ENCODE measurements at places on chromosomes 13 and 19.
A peak's percentile ranks its signal among the peaks of the same experiment; 100 is the strongest.

DNA sequence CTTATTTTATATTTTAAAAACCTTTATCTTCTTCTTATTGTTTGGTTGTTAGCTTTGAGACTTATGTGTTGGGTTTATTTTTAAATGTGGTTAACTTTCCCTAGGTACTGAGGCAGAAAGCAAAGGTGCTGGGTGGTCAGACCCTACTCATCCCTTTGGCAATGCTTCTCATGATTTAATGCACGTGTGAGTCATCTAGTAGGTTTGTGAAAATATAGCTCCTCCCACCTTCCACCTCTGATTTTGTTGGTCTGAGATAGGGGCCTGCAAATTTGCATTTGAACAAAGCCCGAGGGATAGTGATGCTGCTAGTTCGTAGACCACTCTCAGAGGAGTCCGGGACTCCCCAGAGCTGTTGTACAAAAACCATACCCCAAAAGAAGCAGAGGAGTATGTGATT is 771.3 kb upstream of the ARGLU1 start:
- H3K27me3 ChIP-seq = no peaks in the 10 kb centered on the region
- DNase-seq = no peak
- H3K4me1 ChIP-seq = no peaks in the 10 kb centered on the region
- H3K27ac ChIP-seq = no peak overlapping the region

GRCh38 chr13:61086087-61086486 is 329.6 kb downstream of the PCDH20 start:
- no peak overlapping the region for H3K27ac ChIP-seq
- no peaks in the 10 kb centered on the region for H3K27me3 ChIP-seq
- no peak for DNase-seq
- no peak overlapping the region for H3K4me3 ChIP-seq
- H3K36me3 ChIP-seq = no peaks in the 10 kb centered on the region

GRCh38 chr13:95552539-95553441 is at the start of gene CLDN10:
TSS of gene CLDN10 (plus strand) at chr13:95552720. CDS start at chr13:95552754, 34 bp downstream.
- DNase-seq = no peak
- no peaks in the 10 kb centered on the region for H3K4me1 ChIP-seq
- H3K27me3 ChIP-seq = peaks cover 12% of the 10 kb centered on the region
- no peak within 1 kb of the TSS for H3K27ac ChIP-seq

- H3K36me3 ChIP-seq = no peaks in the 10 kb centered on the region
- no peak for DNase-seq
- H3K4me1 ChIP-seq = peaks cover 3% of the 10 kb centered on the region
- H3K4me3 ChIP-seq = no peak overlapping the region
- H3K27me3 ChIP-seq = no peaks in the 10 kb centered on the region
Observed at GRCh38 chr19:10882108-10882457, 10.7 kb downstream of the CARM1 start.

DNA sequence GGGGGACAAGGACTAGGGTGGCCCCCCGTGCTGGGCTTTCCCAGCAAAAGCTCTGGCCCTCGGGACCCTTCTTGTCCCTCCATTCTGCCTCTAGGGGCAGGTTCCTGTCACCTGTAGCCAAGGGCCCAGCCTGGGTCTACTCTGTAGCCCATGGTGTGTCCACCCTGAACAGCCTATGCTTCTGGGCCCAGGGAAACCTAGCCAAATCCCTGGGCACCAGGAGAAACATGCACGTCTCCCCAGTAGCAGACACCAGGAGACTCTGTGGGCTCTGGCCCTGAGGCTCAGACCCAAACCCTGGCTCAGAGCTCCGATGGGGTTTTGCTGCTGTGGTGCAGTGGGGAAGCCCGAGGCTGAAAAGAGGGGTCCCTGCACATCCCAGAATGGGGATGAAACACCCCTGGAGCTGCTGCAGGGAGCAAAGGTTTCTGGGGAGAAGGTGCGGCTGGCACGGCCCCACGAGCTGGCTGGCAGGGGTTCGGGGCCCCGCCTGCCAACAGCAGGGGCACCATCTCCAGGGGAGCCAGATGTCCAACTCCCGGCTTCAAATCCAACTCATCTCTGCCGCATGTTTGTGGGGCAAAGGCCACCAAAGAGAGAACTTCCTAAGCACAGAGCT is 18.2 kb downstream of the CEBPG start:
- no peaks in the 10 kb centered on the region for H3K27me3 ChIP-seq
- H3K27ac ChIP-seq = no peak overlapping the region
- peaks cover 9% of the 10 kb centered on the region for H3K36me3 ChIP-seq

- H3K4me3 ChIP-seq = peak within 1 kb of the TSS; percentile 29
- no peaks in the 10 kb centered on the region for H3K36me3 ChIP-seq
- no peaks in the 10 kb centered on the region for H3K4me1 ChIP-seq
- H3K27me3 ChIP-seq = peaks cover 23% of the 10 kb centered on the region
Observed at GRCh38 chr13:35475960-35476943, at the start of gene MAB21L1. TSS of gene MAB21L1 (minus strand) at chr13:35476689. CDS start at chr13:35476138, 551 bp downstream.

DNA sequence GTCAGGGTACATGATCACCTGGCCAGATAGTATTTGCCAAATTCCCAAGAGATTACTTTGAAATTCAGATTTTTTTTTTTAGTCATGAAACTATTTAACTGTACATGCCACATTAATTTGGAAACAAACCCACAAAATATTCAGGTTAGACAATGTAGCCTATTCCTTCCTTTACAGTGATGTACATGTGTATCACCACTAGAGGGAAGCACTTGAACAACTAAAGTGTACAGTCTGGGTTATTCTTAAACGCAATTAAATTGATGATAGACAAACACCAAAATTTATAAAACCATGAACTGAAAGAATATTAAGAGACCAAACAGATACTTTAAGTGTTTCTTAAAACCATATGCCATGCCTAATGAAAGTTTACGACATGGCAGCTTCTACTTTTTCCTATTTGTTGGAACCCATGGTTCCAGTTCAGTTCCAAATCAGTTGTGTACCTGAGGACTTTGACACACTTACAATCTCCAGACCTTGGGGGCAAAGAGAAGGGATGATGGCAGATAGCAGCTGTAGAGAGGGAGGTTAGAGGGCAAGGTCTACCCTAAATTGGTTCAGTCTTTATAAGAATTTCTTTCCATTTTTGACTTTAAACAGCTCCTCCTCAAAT is 52.8 kb downstream of the TNFSF13B start:
- no peaks in the 10 kb centered on the region for H3K4me1 ChIP-seq
- no peak overlapping the region for H3K27ac ChIP-seq
- DNase-seq = no peak
- no peaks in the 10 kb centered on the region for H3K36me3 ChIP-seq
- H3K27me3 ChIP-seq = no peaks in the 10 kb centered on the region
- H3K4me3 ChIP-seq = no peak overlapping the region

- DNase-seq = no peak
- no peak overlapping the region for H3K27ac ChIP-seq
- H3K4me1 ChIP-seq = no peaks in the 10 kb centered on the region
- no peaks in the 10 kb centered on the region for H3K36me3 ChIP-seq
- no peak overlapping the region for H3K4me3 ChIP-seq
- peaks cover 4% of the 10 kb centered on the region for H3K27me3 ChIP-seq
Observed at GRCh38 chr13:111468037-111468959, 147.9 kb downstream of the TEX29 start.

GRCh38 chr13:69793783-69794453 is 313.7 kb upstream of the ATXN8OS start:
- DNase-seq = no peak
- H3K4me3 ChIP-seq = no peak overlapping the region
- H3K27me3 ChIP-seq = no peaks in the 10 kb centered on the region
- no peaks in the 10 kb centered on the region for H3K4me1 ChIP-seq
- no peaks in the 10 kb centered on the region for H3K36me3 ChIP-seq
- H3K27ac ChIP-seq = no peak overlapping the region

DNA sequence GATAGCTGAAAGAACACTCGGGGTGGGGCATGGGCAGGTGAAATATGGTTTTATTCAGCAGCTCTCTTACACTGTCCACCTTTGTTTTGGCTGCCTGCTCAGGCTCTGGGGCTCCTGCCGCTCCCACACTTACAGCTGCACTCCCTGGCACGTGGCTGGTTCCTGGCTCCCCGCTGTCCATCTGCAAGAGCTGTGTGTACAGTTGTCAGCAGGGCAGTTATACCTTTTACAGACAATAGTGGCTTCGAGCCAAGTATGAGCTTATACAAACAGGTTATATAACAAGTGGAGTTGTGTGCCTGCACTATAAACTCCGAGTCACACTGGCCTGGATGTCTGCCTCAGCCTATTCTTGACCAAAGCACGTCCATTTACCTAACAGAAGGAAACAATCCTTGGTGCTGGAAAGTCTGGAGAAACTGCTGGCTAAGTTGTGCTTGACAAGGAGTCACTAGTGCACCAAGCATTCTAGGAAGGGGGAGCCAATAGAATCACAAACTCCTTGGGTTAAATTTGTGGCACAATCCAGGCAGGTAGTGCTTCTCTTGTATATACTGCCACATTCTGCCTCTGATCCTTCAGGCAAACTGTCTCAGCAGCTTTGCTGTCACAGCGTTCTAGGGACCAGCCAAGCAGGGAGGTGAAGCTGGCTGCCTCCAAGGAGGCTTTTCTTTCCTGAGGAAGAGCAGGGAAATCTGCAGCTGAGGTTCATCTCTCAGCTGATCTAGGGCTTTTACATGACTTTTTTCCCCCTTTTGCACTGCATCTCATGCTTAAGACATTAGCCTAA is 68.2 kb downstream of the NHLRC3 start:
- DNase-seq = no peak
- H3K4me1 ChIP-seq = no peaks in the 10 kb centered on the region
- H3K36me3 ChIP-seq = no peaks in the 10 kb centered on the region
- no peaks in the 10 kb centered on the region for H3K27me3 ChIP-seq
- no peak overlapping the region for H3K27ac ChIP-seq
- H3K4me3 ChIP-seq = no peak overlapping the region

DNA sequence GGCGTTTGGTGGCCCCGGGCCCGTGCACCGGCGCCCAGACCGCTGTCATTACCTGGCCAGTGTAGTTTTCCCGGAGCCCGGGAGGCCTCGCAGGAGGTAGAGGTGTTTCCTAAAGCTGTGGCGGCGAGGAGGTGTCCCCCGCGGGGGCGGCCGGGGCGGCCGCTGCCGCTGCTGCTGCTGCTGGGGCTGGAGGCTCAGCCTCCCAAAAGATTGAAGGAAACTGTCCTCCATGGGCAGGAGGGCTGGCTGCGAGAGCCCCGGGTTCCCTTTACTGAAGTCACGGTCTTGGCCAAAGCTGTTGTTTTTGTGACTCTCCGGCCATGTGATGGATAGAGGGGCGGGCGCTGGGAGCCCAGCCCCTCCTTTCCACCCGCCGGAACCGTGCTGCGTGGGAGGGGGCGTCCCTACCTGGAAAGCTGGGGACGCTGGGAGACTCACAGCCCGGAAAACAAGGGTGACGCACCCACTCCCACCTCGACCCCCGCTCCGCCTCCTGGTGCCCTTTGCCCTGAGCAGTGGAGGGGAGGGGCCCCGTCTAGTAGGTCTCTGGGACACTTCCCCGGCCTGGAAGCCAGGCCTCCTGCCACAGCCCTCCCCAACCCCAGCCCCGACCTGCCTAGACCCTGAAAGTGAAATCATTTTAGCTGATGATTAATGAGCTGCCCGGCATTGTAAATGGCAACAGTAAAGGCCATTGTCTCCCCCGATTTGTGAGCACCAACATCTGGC is at the start of gene N4BP2L1:
TSS of gene N4BP2L1 (minus strand) at position 279 of the 729 bp plus-strand sequence. CDS start at position 231, 48 bp downstream.
- no peaks in the 10 kb centered on the region for H3K27me3 ChIP-seq
- peak within 1 kb of the TSS; percentile 82 for H3K27ac ChIP-seq
- peak within 1 kb of the TSS; percentile 75 for H3K4me3 ChIP-seq
- peaks cover 14% of the 10 kb centered on the region for H3K4me1 ChIP-seq
- no peaks in the 10 kb centered on the region for H3K36me3 ChIP-seq

Data from effector memory CD4-positive, alpha-beta T cell (primary cell).